ENCODE measurements at places on chromosomes 11 and 22. TPM values are rescaled to one million over a fixed set of nuclear protein-coding genes. Genes with fewer than 3 reads are reported as not detected.

Gene MMP12
- 0.06 TPM for total RNA-seq

Gene YPEL1
- total RNA-seq = 0.46 TPM

Gene JAML
- not detected for total RNA-seq

Gene MS4A8
- not detected for total RNA-seq

Gene OR10AG1
- total RNA-seq = not detected

Gene NXPE2
- not detected for total RNA-seq
